ENCODE measurements at places on chromosomes 7 and 10. TPM values are rescaled to one million over a fixed set of nuclear protein-coding genes. Genes with fewer than 3 reads are reported as not detected.

Gene FAM237B
- total RNA-seq: not detected

Gene AOAH
- 1.4 TPM for total RNA-seq

Gene TMEM236
- not detected for total RNA-seq

Gene HOGA1
- 0.53 TPM for total RNA-seq

Gene PTPN20
- not detected for total RNA-seq

Gene VAX1
- not detected for total RNA-seq

Gene ANXA8L1
- total RNA-seq: 0.47 TPM

Gene CRPPA
- 1.4 TPM for total RNA-seq

Gene CCL26
- total RNA-seq: not detected

Gene EGR2
- total RNA-seq: not detected

Gene NPY4R2
- not detected for total RNA-seq

Gene DDC
- not detected for total RNA-seq

Gene GPR85
- total RNA-seq: 3.5 TPM

Gene COL13A1
- total RNA-seq: 114 TPM

Gene TCAF2
- 3.3 TPM for total RNA-seq

Gene GALNT17
- not detected for total RNA-seq

Gene ZDHHC6
- total RNA-seq: 36.3 TPM

All from HT1080 (cell line).